Heart right ventricle (tissue), 16 donors: ENCODE measurements at places on chromosomes 5 and 9. TPM values are rescaled to one million over a fixed set of nuclear protein-coding genes. Genes with fewer than 3 reads are reported as not detected.

GRCh38 chr5:8961219-8961618 lies 584.7 kb downstream of the SEMA5A start:
- H3K4me1 ChIP-seq, result no peaks in the 10 kb centered on the region
- H3K36me3 ChIP-seq, result no peaks in the 10 kb centered on the region
- no peak overlapping the region for H3K4me3 ChIP-seq
- no peak overlapping the region for H3K27ac ChIP-seq
- H3K27me3 ChIP-seq, result no peaks in the 10 kb centered on the region

The COL27A1 gene
- total RNA-seq, result 11.5 TPM

DNA sequence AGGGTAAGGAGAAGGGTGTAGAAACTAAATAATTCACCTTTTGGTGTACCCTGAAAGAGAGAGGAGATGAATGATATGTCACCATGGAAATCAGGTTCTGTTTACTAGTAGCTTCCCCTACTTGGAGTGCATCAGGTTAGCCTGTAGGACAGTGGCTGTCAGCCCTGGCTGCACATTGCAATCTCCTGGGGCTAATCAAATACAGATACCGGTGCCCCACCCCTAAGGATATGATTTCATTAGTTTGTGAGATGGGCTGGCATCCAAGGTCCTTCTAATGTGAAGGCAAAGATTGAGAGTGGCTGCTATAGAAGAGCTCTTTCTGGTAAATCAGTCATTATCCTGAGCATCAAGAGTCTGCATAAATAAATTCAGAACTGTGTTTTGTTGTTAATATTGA lies 47.2 kb downstream of the INSYN2B start:
- H3K4me1 ChIP-seq, result no peaks in the 10 kb centered on the region
- no peaks in the 10 kb centered on the region for H3K36me3 ChIP-seq
- no peak overlapping the region for H3K27ac ChIP-seq
- no peaks in the 10 kb centered on the region for H3K27me3 ChIP-seq
- no peak overlapping the region for H3K4me3 ChIP-seq
- DNase-seq, result no peak

DNA sequence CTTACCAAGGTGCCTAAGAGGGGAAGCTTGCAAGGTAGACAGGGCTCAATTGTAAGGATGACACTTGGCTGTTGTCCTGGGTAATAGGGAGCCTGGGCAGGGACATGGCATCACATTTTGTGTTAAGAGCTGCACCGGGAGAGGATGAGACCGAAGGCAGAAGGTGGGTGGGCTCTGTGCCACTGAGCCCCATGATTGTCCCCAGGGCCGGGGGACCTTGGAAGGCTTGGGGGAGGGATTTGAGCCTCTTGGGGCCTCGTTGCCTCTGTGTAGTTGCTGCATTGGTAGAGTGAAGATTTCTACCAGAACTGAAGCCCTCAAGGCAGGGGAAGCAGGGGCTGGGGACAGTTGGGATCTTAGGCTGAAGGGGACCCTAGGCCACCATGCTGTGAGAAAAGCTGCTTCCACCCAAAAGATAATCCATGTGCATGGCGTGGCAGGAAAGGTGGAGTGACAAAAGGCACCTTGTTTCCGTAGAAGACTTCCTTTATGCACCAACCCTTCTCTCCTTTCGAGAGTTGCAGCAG lies 11.9 kb downstream of the FGF18 start:
- no peaks in the 10 kb centered on the region for H3K4me1 ChIP-seq
- H3K36me3 ChIP-seq, result no peaks in the 10 kb centered on the region
- no peak for DNase-seq
- no peaks in the 10 kb centered on the region for H3K27me3 ChIP-seq
- no peak overlapping the region for H3K27ac ChIP-seq

- H3K27ac ChIP-seq, result no peak overlapping the region
- H3K4me3 ChIP-seq, result peak overlapping the region; percentile 11
- no peaks in the 10 kb centered on the region for H3K36me3 ChIP-seq
- H3K4me1 ChIP-seq, result no peaks in the 10 kb centered on the region
- no peaks in the 10 kb centered on the region for H3K27me3 ChIP-seq
Observed at GRCh38 chr5:100779669-100780375, 123.3 kb downstream of the ST8SIA4 start.

- H3K36me3 ChIP-seq, result no peaks in the 10 kb centered on the region
- no peaks in the 10 kb centered on the region for H3K4me1 ChIP-seq
Observed at GRCh38 chr9:114906922-114907571, 23.3 kb downstream of the TNFSF8 start.

- no peak overlapping the region for H3K27ac ChIP-seq
- no peaks in the 10 kb centered on the region for H3K27me3 ChIP-seq
- H3K4me3 ChIP-seq, result no peak overlapping the region
- H3K36me3 ChIP-seq, result no peaks in the 10 kb centered on the region
- no peaks in the 10 kb centered on the region for H3K4me1 ChIP-seq
Observed at GRCh38 chr5:81207009-81207408, 26.1 kb upstream of the CKMT2 start.

DNA sequence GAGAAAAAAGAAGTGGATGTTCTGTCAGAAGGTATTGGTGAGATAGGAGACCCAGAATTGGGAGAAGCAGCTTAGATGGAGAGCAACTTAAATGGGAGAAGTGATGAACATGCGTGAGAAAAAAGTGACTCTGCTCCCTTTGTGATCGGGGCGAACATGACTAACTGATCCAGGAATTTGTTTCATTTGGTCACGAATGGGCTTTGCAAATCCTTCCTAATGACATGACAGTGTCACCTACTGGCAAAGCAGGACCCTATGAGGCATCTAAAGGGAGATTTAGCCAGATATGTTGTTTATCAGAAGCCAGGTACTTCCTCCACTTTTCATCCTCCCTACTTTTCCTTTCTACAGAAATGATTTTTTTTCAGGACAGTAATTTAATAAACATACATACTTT lies 787.4 kb upstream of the RGMB start:
- H3K36me3 ChIP-seq, result no peaks in the 10 kb centered on the region
- no peaks in the 10 kb centered on the region for H3K27me3 ChIP-seq
- no peak for DNase-seq
- no peak overlapping the region for H3K4me3 ChIP-seq
- no peaks in the 10 kb centered on the region for H3K4me1 ChIP-seq
- H3K27ac ChIP-seq, result no peak overlapping the region

The FAM78A gene
- total RNA-seq, result 40.0 TPM

DNA sequence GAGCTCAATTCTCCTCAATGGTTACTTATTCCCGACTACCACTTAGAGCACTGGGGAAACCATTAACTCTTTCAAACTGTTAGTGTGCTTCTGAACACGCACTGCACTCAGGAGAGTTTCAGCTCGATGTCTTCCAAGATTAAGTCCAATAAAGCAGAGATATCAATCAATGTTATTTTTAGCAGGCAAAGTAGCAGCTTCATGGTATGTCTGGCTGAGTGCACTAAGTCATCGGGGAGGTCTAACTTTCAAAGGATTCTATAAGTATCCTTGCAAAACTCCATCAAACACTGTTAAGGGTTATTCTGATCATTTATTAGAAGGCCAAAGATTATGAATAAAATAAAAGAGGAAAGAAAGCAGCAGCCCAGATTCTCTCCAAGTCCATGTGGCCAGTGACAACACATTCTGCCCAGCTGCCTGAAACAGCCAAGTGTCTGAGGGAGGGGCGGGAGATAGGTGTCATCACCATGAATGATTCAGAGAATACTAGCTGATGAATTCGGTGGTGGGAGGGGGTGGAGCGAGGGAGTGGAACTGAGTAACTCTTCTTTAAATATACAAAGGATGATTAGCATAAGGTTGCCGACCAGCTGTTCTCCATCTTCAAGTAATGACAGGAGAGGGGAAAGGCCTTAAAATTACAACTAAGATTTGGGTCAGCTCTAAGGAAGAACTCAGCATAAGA lies 21.3 kb downstream of the NREP start:
- DNase-seq, result no peak
- H3K4me1 ChIP-seq, result peaks cover 77% of the 10 kb centered on the region
- H3K36me3 ChIP-seq, result no peaks in the 10 kb centered on the region
- H3K27ac ChIP-seq, result no peak overlapping the region
- H3K4me3 ChIP-seq, result no peak overlapping the region

GRCh38 chr9:89941875-89942274 lies 337.1 kb downstream of the GADD45G start:
- no peak for DNase-seq
- H3K27me3 ChIP-seq, result no peaks in the 10 kb centered on the region
- H3K27ac ChIP-seq, result no peak overlapping the region

- H3K4me1 ChIP-seq, result no peaks in the 10 kb centered on the region
- H3K4me3 ChIP-seq, result no peak overlapping the region
- no peak for DNase-seq
- no peaks in the 10 kb centered on the region for H3K27me3 ChIP-seq
- no peak overlapping the region for H3K27ac ChIP-seq
Observed at GRCh38 chr5:14748180-14748900, 83.8 kb downstream of the OTULIN start.

The CYSRT1 gene
- not detected for total RNA-seq

The PAM gene
- total RNA-seq, result 1,485 TPM

- H3K4me3 ChIP-seq, result no peak overlapping the region
- no peaks in the 10 kb centered on the region for H3K4me1 ChIP-seq
- no peak overlapping the region for H3K27ac ChIP-seq
- peaks cover 8% of the 10 kb centered on the region for H3K27me3 ChIP-seq
- no peaks in the 10 kb centered on the region for H3K36me3 ChIP-seq
Observed at GRCh38 chr9:116179568-116179967, 26.0 kb downstream of the PAPPA start.

GRCh38 chr5:149294872-149295829 lies 23.5 kb downstream of the AFAP1L1 start:
- no peak for DNase-seq
- peaks cover 70% of the 10 kb centered on the region for H3K4me1 ChIP-seq
- H3K36me3 ChIP-seq, result no peaks in the 10 kb centered on the region
- no peak overlapping the region for H3K4me3 ChIP-seq

The NME5 gene
- total RNA-seq, result 5.9 TPM

DNA sequence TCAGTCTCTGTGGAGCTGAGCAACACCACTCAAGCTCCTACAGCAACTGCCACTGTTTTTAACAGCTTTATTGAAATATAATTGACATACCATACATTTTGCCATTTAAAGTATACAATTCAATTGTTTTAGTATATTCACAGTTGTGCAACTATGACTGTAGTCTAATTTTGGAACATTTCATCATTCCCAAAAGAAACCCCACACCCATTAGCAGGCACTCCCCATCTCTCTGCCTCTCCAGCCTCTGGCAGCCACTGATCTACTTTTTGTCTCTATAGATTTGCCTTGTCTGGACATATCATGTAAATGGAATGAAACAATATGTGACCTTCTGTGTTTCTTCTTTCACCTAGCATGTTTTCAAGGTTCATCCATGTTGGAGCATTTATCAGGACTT lies 43.5 kb downstream of the RUSC2 start:
- no peak overlapping the region for H3K4me3 ChIP-seq
- no peaks in the 10 kb centered on the region for H3K36me3 ChIP-seq
- no peaks in the 10 kb centered on the region for H3K27me3 ChIP-seq
- DNase-seq, result no peak

- H3K4me3 ChIP-seq, result no peak overlapping the region
- no peak overlapping the region for H3K27ac ChIP-seq
- H3K36me3 ChIP-seq, result no peaks in the 10 kb centered on the region
- no peak for DNase-seq
- no peaks in the 10 kb centered on the region for H3K27me3 ChIP-seq
Observed at GRCh38 chr5:164148292-164148691, 642.9 kb downstream of the MAT2B start.

DNA sequence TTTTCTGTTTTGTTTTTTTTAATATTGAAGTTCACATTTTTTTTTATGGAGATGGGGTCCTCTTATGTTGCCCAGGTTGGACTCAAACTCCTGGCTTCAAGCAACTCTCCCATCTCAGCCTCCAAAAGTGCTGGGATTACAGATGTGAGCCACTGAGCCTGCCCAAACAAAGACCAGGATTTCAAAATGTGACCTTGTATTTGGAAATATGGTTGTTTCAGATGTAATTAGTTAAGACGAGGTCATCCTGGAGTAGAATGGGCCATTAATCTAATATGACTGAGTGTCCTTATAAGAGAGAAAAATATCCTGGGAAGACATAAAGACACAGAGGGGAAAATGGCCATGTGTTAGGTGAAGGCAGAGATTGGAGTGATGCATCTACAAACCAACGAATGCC lies 340.5 kb downstream of the RAB3C start:
- DNase-seq, result no peak
- peak overlapping the region; percentile 87 for H3K27ac ChIP-seq

DNA sequence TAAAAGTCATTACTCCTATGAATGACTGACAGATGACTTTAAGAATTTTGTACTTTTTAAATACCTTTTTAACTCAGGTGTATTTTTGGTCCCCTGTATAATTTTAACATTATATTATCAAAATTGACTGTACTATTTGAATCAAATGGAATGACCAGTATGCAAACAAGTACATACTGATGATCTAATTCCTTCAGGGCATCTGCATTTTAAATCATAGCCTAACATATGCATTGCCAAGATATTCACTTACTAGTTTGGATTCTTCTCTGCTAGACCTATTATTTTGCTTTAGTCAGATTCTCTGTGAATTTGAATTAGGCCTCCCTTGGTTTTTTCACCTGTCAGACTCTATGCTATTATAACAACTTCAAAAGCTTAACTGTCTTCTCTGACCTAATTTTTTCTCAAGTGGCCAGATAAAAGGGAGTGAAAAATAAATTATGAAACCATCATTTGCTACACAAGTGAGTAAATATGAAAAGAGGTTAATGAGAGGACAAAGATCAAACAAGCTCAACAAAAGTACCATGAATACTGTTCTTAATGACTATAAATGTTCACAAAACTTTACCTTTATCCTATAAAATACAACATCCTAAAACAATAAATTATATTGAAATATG lies 1505.2 kb upstream of the CDH9 start:
- no peak overlapping the region for H3K27ac ChIP-seq
- no peaks in the 10 kb centered on the region for H3K4me1 ChIP-seq
- no peaks in the 10 kb centered on the region for H3K27me3 ChIP-seq
- DNase-seq, result no peak

The OXCT1 gene
- 93.2 TPM for total RNA-seq

The DROSHA gene
- 36.6 TPM for total RNA-seq

The CTXN3 gene
- total RNA-seq, result not detected

DNA sequence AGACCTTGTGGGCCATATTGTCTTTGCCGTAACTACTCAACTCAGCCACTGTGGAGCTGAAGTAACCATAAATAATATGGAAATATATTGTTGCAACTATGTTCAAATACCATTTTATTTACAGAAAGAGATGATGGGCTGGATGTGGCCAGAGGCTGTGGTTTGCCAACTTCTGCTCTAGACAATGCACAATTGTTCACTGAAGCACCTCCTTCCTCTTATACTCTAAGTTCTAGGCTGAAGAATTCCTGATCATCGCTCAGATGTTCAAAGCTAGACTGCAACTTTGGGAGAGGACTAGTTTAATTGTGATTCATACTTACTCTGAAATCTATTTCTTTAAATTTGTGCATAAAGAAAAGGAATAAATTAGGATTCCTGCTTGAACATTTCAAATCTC lies 245.0 kb downstream of the TAF11L14 start:
- DNase-seq, result no peak
- H3K4me1 ChIP-seq, result no peaks in the 10 kb centered on the region

GRCh38 chr5:173326501-173326960 lies 1.7 kb downstream of the STC2 start:
- H3K4me3 ChIP-seq, result peak overlapping the region; percentile 56
- H3K27ac ChIP-seq, result no peak overlapping the region
- DNase-seq, result no peak
- H3K4me1 ChIP-seq, result peaks cover 72% of the 10 kb centered on the region
- H3K36me3 ChIP-seq, result peaks cover 11% of the 10 kb centered on the region

The DOLK gene
- total RNA-seq, result 8.5 TPM

The CLTA gene
- total RNA-seq, result 44.5 TPM
